ENCODE measurements at places on chromosomes 12 and 14.

GRCh38 chr12:121245951-121246350 lies 36.0 kb downstream of the P2RX4 start:
- no peak for DNase-seq

DNA sequence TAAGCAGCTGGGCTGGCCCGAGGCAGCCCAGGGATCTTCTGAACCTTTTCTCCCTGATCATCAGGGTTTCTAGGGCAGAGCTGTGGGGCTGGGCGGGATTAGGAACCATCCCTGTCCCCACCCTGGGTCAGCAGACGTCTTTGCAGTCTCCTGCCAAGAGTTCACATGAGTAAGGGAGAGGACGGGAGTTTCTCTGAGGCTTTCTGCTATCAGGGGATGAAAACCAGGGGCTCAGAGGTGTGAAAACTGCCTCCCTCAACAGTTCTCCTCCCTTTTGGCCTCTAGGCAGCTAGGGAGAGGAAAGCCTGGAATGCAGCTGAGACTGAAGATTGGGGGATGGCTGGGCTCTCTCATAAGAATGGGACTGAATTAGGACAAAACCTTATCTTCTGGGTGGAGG lies 7.9 kb downstream of the ZNF385A start:
- no peak for DNase-seq

GRCh38 chr12:101969-102878 lies 35.7 kb downstream of the IQSEC3 start:
- no peak for DNase-seq

DNA sequence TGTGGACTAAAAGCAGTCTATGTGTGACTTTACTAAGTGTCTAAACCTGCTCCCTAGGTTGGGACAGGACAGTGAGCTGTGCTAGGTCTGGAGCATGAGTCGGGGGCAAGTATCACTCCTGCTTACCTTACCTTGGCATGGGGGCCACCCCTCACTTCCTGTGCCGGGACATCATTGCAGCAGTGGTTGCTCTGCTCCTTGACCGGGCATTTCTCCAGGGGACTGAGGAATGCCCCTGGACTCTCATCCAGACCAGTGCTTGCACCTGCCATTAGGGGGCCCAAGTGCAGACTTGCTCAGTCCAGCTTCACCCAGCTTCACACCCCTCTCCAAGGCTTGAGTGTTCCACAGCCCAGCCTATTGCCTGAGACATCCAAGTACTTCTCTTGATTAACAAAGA lies 84.7 kb upstream of the NELL2 start:
- peak; percentile 6 for DNase-seq

DNA sequence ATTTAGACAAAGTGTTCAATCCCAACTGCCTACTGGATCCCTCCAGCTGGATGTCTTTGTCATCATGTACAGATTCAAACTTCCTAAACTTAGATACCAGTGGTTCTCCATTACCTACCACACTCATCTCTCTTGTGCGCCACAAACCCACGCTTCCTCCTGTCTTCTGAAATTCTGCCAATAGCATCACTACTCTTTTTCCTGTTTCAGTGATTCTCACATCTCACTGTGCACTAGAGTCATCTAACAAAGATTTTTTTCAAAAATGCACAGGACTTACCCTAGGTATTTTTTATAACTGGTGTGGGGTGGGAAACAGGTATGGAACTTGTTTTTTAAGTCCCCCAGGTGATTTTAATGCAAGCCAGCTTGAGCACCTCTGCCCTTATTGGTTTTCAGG lies 5.9 kb downstream of the PSMB5 start:
- DNase-seq: no peak

DNA sequence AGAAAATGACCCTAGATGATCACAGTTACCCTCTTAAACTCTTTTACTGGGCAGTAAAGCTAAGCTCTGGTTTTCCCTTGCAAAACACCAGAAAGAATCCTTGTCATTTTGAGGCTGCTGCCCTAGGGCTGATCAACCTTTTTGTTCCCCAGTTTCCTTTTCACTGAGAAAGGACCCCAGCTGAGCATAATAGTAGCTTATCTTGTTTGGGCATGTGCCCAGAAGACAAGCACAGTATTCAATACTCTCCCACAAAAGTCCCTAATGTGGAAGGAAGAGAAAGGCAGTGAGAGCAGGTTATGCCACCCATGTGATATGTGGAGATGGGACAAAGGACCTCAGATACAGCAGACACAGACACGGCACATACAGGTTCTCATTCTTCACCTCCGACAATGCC lies 332.6 kb upstream of the TMPO start:
- no peak for DNase-seq

DNA sequence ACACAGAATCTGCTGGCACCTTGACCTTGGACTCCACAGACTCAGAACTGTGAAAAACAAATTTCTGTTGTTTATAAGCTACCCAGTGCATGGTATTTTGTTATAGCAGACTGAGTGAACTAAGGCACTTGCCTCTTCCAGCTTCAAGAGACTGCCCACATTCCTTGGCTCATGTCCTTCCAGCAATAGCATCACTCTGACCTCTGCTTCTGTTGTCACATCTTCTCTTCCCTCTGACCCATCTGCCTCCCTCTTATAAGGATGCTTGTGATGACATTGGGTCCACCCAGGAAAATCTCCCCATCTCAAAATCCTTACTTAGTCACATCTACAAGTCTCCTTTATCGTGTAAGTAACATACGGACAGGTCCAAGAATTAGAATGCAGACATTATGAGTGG lies 200.4 kb downstream of the PIK3C2G start:
- DNase-seq: no peak

- no peak for DNase-seq
These were observed 555.3 kb downstream of the MED13L start for GRCh38 chr12:115722181-115722580.
